ENCODE measurements at places on chromosomes 2 and 18. TPM values are rescaled to one million over a fixed set of nuclear protein-coding genes. Genes with fewer than 3 reads are reported as not detected.
A peak's percentile ranks its signal among the peaks of the same experiment; 100 is the strongest.

The SERPINB11 gene
- total RNA-seq: not detected

DNA sequence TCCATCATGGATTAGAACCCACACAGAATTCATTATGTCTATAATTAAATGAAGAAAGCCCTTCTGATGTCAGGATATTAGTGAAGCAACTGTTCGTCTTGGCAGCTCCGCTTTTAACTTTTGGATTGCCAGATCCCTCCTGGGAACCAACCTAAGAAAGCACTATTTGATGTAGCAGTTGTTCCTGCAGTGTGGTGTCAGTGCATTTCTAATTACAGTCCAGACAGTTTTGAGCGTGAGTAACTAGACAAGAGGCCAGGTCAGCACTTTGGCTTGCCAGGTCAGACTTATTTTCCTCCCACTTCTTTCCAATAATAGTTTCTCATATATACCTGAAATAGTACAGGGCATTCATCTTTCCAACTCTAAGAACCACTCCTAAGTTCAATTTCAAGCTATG lies 13.8 kb downstream of the NRXN1 start:
- no peaks in the 10 kb centered on the region for H3K36me3 ChIP-seq
- no peak overlapping the region for H3K4me3 ChIP-seq
- DNase-seq: no peak
- H3K27ac ChIP-seq: no peak overlapping the region
- H3K4me1 ChIP-seq: no peaks in the 10 kb centered on the region

- peaks cover 1% of the 10 kb centered on the region for H3K36me3 ChIP-seq
- H3K4me1 ChIP-seq: peaks cover 19% of the 10 kb centered on the region
- no peak for DNase-seq
- H3K4me3 ChIP-seq: no peak overlapping the region
- no peaks in the 10 kb centered on the region for H3K27me3 ChIP-seq
Observed at GRCh38 chr2:46008091-46008870, 288.9 kb upstream of the EPAS1 start.

GRCh38 chr2:156332284-156332533 lies 312 bp downstream of the NR4A2 start:
- H3K4me1 ChIP-seq: peaks cover 70% of the 10 kb centered on the region
- H3K27ac ChIP-seq: peak overlapping the region; percentile 97
- H3K36me3 ChIP-seq: peaks cover 24% of the 10 kb centered on the region
- no peak for DNase-seq
- H3K27me3 ChIP-seq: peaks cover 13% of the 10 kb centered on the region
